Liver (tissue), 10 donors: ENCODE measurements at places on chromosomes 12 and 14.
A peak's percentile ranks its signal among the peaks of the same experiment; 100 is the strongest.

DNA sequence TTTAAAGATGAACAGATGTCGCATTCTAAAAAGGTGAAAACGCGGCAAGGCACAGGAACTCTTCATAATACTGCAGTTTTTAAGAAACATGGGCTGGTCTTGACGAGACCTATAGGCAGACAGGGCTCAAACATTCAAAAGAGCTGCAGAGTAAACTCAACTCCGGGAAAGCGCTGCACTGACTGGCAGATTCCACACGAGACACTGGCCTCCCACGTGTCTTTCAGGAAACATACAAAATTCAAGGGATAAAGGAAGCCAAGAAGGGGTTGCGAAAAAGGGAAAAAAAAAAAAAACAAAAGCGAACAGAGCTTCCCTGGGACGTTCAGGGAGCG is 614 bp upstream of the ARF6 start:
- H3K4me3 ChIP-seq: peak overlapping the region; percentile 98
- peak overlapping the region; percentile 100 for H3K27ac ChIP-seq
- no peaks in the 10 kb centered on the region for H3K36me3 ChIP-seq
- no peaks in the 10 kb centered on the region for H3K27me3 ChIP-seq
- no peak for DNase-seq

DNA sequence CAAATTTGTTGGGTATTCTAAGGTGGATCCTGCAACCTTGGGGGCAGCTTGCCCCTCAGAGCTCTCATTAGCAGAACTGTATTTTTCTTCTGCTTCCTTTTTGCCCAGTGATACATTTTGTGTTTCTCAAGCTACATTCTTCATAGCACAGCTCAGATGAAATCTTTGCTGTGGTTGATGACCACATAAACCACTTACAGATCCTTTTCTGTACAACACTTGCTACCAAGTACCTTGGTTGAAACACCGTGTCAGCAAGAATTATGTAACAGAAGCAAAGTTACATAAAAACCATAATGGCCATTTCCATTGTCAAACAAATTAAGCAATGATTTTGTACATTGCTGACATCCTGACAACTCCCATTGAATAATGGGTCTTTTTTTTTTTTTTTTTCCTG is 9.7 kb upstream of the PLBD1 start:
- H3K27ac ChIP-seq: no peak overlapping the region
- no peaks in the 10 kb centered on the region for H3K4me1 ChIP-seq
- no peaks in the 10 kb centered on the region for H3K36me3 ChIP-seq
- no peak overlapping the region for H3K4me3 ChIP-seq
- DNase-seq: no peak

- no peak for DNase-seq
- no peak overlapping the region for H3K4me3 ChIP-seq
- H3K27ac ChIP-seq: no peak overlapping the region
- no peaks in the 10 kb centered on the region for H3K4me1 ChIP-seq
- no peaks in the 10 kb centered on the region for H3K36me3 ChIP-seq
These were observed 1169.4 kb downstream of the GALC start for GRCh38 chr14:86823581-86823980.

GRCh38 chr12:49358483-49359141 is 8.7 kb upstream of the SPATS2 start:
- no peaks in the 10 kb centered on the region for H3K27me3 ChIP-seq
- no peaks in the 10 kb centered on the region for H3K36me3 ChIP-seq
- no peak overlapping the region for H3K27ac ChIP-seq
- no peak for DNase-seq
- H3K4me1 ChIP-seq: peaks cover 2% of the 10 kb centered on the region

DNA sequence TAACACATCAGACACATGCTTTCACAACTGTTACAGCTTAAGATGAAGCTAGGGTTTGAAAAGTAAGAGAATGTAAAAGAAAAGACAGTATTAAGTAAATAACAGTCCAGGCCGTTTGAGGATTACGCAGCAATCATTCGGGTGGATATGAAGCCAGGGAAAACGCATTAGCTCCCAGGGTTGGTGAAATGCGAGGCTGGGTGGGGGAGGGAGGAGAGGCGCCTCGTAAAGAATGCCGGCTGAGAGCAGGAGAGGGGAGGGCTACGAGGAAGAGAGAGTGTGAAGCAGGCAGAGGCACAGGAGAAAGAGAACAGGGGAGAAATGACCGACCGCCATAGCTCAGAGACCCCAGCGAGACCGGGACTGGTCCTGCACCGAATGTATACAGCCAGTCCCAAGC is 73.0 kb downstream of the IQSEC3 start:
- no peak for DNase-seq
- H3K27ac ChIP-seq: no peak overlapping the region
- no peak overlapping the region for H3K4me3 ChIP-seq

DNA sequence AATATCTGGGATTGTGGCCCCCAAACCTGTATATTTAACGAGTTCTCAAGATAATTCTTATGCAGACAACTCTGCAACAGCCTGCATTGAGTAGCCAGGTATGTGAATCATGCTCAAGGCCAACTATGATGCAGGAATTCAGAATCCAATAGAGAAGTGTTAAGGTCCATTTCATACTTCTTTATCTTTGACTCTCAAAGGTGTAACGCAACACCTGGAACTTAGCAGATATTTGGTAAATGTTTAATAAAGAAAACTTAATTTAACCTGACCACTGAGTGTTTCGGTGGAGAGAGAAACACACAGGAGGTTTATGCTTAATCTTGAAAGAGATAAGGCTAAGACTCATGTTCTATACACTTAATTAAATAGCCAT is 156.5 kb upstream of the PLEKHG7 start:
- H3K36me3 ChIP-seq: no peaks in the 10 kb centered on the region
- no peaks in the 10 kb centered on the region for H3K27me3 ChIP-seq
- H3K4me3 ChIP-seq: no peak overlapping the region
- peak overlapping the region; percentile 81 for H3K27ac ChIP-seq
- DNase-seq: no peak
- H3K4me1 ChIP-seq: peaks cover 4% of the 10 kb centered on the region
